ENCODE measurements at places on chromosomes 4 and X.

GRCh38 chr4:73251384-73251783 is 7.2 kb downstream of the ANKRD17 start:
- DNase-seq = no peak

GRCh38 chr4:161604516-161605300 is 559.1 kb downstream of the FSTL5 start:
- DNase-seq = no peak

- DNase-seq = no peak
Measured at GRCh38 chr4:148951346-148951745, 509.1 kb upstream of the NR3C2 start.

DNA sequence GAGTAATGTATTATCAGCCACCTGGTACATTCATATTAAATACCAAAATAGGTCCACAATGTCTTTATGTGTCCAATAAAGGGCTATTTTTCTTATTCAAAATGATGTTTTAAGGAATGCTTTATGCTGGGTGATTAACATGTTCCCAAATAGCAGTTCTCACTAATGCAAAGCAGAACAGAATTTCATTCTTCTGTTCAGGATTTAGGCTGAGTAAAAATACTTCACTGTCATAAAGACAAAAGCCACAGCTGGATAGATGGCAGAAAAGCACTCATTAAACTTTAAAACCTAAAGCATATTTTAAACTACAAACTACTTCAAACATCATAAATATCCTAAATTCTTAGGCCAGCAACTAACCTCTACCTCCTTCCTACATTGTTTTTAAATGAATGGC is 244.0 kb downstream of the TMA16 start:
- DNase-seq = no peak

All from esophagus squamous epithelium (tissue), 5 donors.